Activated effector memory CD4-positive, alpha-beta T cell treated with anti-CD3 and anti-CD28 coated beads, Interleukin-2, amount 50 U/mL, for 16 hours (primary cell): ENCODE measurements at places on chromosomes 1 and 21.

DNA sequence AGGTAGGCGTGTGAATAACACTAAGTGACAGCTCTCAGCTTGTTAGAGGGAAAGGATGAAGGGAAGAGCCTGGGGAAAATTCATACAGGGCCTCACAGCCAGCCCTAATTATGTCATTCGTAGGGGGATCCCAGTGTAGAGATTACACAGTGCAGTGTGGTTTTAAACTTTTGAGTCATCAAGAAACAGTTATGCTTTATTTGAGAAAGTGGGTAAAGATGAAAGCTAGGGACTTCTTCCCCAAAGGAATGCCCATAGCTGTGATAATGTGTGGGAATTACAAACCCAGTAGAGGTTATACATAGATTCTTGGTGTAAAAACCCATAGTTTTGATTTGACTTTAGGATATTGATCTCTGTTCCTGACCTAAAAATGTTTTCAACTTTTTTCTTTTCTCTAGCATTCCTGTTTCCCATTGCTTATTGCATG is 1.9 kb downstream of the TTF2 start:
- DNase-seq = peak; percentile 68

GRCh38 chr1:4736254-4736653 is 81.8 kb downstream of the AJAP1 start:
- no peak for DNase-seq

DNA sequence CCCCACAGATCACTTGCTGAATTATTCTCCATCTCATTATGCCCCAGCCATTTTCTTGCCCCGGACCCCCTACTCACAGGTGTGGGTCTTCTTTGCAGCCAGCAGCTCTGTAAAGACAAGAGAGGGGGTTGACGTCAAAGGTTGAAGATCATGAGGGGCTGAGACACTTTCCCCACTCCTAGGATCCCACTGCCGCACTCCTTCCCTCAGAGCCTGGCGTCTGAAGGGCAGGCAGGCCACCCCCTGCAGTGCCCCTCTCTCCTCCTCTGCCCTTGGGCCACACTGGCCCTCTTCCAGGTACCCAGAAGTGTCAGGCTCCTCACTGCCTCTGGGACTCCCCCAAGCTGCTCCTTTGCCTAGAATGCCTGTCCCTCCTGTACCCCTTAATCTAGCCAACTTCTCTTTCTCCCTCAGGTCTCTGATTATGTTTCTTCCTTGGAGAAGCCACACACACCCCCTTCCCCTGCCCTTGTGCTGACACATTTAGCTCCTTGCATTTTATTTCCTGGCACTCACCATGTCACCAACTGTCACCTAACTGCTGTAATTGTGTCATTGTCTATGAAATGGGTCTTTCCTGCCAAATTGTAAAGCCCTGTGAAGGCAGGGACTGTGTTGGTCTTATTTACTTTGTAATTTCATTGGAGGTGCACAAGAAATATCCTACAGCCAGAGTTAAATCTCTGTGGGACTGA is 2.1 kb downstream of the RORC start:
- no peak for DNase-seq

GRCh38 chr21:41726970-41727783 is 39.7 kb downstream of the RIPK4 start:
- DNase-seq = no peak

- DNase-seq = peak; percentile 22
These were observed 23.5 kb downstream of the RSPH1 start for GRCh38 chr21:42472521-42472920.
